ENCODE measurements at places on chromosomes 7 and 10.

GRCh38 chr7:157493017-157493416 lies 156.2 kb downstream of the DNAJB6 start:
- H3K27me3 ChIP-seq: peaks cover 20% of the 10 kb centered on the region
- H3K4me1 ChIP-seq: peaks cover 37% of the 10 kb centered on the region
- DNase-seq: no peak
- H3K4me3 ChIP-seq: no peak overlapping the region

GRCh38 chr10:12960334-12960898 lies 41.1 kb downstream of the CCDC3 start:
- no peaks in the 10 kb centered on the region for H3K36me3 ChIP-seq
- DNase-seq: no peak
- H3K27me3 ChIP-seq: no peaks in the 10 kb centered on the region
- H3K4me1 ChIP-seq: no peaks in the 10 kb centered on the region
- H3K27ac ChIP-seq: no peak overlapping the region

DNA sequence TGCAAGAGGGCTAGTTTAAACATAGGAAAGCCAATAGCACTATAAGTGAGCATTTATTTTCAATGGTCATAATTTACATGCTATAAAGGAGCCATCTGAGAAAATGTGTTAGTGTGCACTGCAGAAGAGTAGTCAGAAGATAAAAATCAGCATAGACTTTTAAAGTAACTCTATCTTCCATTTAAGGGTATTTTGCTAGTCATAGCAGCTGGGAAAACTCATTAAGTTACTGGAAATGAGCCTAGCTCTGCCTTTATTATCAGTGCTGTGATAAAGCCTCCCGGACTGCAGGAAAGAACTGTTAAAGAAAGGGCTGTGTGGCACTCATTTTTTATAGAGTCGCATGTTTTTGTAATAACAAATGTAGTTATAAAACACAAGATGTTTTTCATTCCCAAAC lies 825.8 kb upstream of the POM121L12 start:
- no peaks in the 10 kb centered on the region for H3K36me3 ChIP-seq
- H3K4me3 ChIP-seq: no peak overlapping the region
- no peaks in the 10 kb centered on the region for H3K4me1 ChIP-seq
- no peak for DNase-seq

DNA sequence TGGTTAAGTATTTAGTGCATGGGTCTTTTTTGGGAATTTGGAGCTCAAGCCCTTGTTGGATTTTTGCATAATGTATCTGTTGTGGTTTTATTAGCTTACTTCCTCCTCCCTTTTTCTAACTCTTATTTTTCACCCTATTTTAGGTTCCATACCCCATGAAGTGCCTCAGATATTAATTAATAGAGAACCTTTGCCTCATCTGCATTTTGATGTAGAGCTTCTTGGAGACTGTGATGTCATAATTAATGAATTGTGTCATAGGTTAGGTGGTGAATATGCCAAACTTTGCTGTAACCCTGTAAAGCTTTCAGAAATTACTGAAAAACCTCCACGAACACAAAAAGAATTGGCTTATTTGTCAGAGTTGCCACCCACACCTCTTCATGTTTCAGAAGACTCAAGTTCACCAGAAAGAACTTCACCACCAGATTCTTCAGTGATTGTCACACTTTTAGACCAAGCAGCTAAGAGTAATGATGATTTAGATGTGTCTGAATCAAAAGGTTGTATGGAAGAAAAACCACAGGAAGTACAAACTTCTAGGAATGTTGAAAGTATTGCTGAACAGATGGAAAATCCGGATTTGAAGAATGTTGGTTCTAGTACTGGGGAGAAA lies 28.0 kb downstream of the SIRT1 start:
- peaks cover 63% of the 10 kb centered on the region for H3K36me3 ChIP-seq
- H3K27me3 ChIP-seq: no peaks in the 10 kb centered on the region
- H3K4me1 ChIP-seq: peaks cover 7% of the 10 kb centered on the region

- H3K4me1 ChIP-seq: peaks cover 4% of the 10 kb centered on the region
- H3K36me3 ChIP-seq: no peaks in the 10 kb centered on the region
- peaks cover 8% of the 10 kb centered on the region for H3K27me3 ChIP-seq
Measured at GRCh38 chr10:9357471-9357870, 1303.0 kb downstream of the GATA3 start.

- H3K27me3 ChIP-seq: no peaks in the 10 kb centered on the region
- H3K36me3 ChIP-seq: no peaks in the 10 kb centered on the region
- peaks cover 5% of the 10 kb centered on the region for H3K4me1 ChIP-seq
- H3K27ac ChIP-seq: peak overlapping the region; percentile 57
Measured at GRCh38 chr7:74134117-74134620, 40.0 kb upstream of the EIF4H start.

- peaks cover 63% of the 10 kb centered on the region for H3K4me1 ChIP-seq
- peak overlapping the region; percentile 89 for H3K4me3 ChIP-seq
- peak overlapping the region; percentile 94 for H3K27ac ChIP-seq
- H3K36me3 ChIP-seq: peaks cover 9% of the 10 kb centered on the region
- no peaks in the 10 kb centered on the region for H3K27me3 ChIP-seq
Measured at GRCh38 chr7:105677817-105678573, 96.7 kb upstream of the EFCAB10 start.

- H3K4me1 ChIP-seq: no peaks in the 10 kb centered on the region
- H3K27me3 ChIP-seq: peaks cover 10% of the 10 kb centered on the region
- no peak overlapping the region for H3K4me3 ChIP-seq
- no peak overlapping the region for H3K27ac ChIP-seq
Measured at GRCh38 chr7:134505856-134506255, 21.5 kb upstream of the AKR1B10 start.

GRCh38 chr10:6208799-6209235 lies 6.1 kb downstream of the PFKFB3 start:
- no peak overlapping the region for H3K27ac ChIP-seq
- no peaks in the 10 kb centered on the region for H3K27me3 ChIP-seq
- H3K4me1 ChIP-seq: peaks cover 26% of the 10 kb centered on the region
- peaks cover 47% of the 10 kb centered on the region for H3K36me3 ChIP-seq
- no peak for DNase-seq
- no peak overlapping the region for H3K4me3 ChIP-seq

DNA sequence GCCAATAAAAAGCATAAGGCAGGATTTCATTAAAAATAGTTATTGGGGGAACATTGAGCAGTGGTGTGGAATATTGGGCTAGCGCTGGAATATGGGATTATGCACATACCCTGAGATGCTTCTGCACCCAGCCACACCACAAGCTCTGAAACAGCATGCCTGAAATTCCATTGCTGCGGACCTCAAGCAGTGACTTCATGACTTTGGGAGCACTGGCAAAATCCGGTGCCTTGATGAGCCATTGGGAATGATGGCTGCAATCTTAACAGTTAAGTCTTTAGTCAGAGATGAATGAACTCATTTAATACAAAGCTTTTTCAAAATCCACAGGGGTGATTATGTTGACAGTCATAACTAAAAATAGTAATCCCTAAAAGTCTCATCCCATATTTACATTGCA lies 274.7 kb upstream of the MTPN start:
- no peak overlapping the region for H3K27ac ChIP-seq
- no peaks in the 10 kb centered on the region for H3K27me3 ChIP-seq
- H3K4me3 ChIP-seq: no peak overlapping the region
- H3K4me1 ChIP-seq: no peaks in the 10 kb centered on the region

Measured in activated T-helper 2 cell treated with anti-CD3 and anti-CD28 coated beads, Interferon-gamma antibody, Interleukin-2, Interleukin-4, amounts not matched to agents 10 μg/mL and 5 μg/mL and 100 μg/mL, durations not matched to agents 14 hours and 24 hours and 36 hours (primary cell).